Lung (tissue), 17 donors: ENCODE measurements at places on chromosomes 3 and 15. TPM values are rescaled to one million over a fixed set of nuclear protein-coding genes. Genes with fewer than 3 reads are reported as not detected.

PLA2G4F gene
- total RNA-seq = 116 TPM

ZIC4 gene
- not detected for total RNA-seq

DOCK3 gene
- total RNA-seq = 1.4 TPM

RLBP1 gene
- not detected for total RNA-seq

GPR171 gene
- 1.5 TPM for total RNA-seq

ZPLD1 gene
- total RNA-seq = not detected

LRRC34 gene
- total RNA-seq = 17.5 TPM

- peak; percentile 46 for DNase-seq
These were observed 103.0 kb upstream of the ARHGEF26 start for GRCh38 chr3:154018100-154018696.

DNA sequence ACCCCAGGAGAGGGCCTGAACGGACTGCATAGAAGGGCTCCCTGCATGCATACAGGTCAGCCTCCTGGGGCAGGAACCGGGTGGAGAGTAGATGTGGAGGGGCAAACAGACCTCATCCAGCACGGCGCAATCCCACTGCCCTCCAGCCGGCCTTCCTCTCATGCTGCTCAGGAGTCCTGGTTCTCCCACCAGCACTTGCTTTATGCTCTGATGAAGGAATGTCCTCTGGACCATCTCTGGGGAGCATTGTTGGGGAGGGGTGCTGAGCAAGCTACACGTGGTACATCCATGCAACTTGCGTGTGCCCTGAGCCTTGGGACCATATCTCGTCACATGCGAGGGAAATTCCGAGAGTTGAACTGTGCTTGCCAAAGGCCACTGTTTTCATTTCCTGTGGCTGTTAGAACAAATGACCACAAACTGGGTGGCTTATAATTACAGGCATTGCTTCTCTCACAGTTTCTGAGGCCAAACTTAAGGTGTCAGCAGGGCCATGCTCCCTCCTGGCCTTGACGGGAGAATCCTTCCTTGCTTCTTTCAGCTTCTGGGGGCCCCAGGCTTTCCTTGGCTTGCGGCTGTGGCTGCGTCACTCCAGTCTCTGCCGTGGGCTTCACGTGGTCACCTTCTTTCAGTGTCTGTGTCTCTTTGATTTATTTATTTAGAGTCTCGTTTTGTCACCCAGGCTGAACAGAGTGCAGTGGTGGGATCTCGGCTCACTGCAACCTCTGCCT, 12.2 kb downstream of the SELENOS start:
- no peak for DNase-seq

GRCh38 chr3:73542136-73542535, 82.6 kb downstream of the PDZRN3 start:
- no peak for DNase-seq

- no peak for DNase-seq
These were observed 85.8 kb downstream of the ATP11B start for GRCh38 chr3:182879031-182879611.
